ELF-1 (cell line): ENCODE measurements at places on chromosomes 3 and 15.

DNA sequence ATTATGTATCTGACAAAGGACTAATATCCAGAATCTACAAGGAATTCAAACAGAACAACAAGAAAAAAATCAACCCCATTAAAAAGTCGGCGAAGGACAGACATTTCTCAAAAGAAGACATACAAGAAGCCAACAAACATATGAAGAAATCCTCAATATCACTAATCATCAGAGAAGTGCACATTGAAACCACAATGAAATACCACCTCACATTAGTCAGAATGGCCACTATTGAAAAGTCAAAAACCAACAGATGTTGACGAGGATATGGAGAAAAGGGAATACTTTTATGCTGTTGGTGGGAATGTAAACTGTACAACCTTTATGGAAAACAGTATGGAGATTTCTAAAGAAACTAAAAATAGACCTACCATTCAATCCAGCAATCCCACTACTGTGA lies 233.1 kb upstream of the PLSCR5 start:
- DNase-seq, result no peak

GRCh38 chr15:77466521-77466920 lies 45.8 kb downstream of the HMG20A start:
- DNase-seq, result no peak

DNA sequence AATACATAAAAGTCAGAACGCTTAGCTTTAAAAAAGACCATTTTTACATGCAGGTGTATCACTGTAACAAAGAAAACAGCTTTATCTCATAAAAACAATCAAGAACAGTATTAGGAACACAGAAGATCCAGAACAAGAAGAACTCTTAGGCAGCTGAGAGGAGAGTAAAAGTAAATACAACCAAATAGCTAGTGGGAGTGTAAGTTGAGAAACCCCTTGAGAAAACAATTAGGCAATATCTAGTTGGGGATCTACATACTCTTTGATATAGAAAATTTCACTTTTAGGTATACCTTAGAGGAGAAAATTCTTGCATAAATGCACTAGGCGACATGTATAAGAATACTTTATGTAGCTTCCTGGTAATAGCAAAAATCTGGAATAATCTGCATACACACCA lies 7.5 kb downstream of the TMF1 start:
- no peak for DNase-seq

GRCh38 chr15:35061825-35062737 lies 23.0 kb downstream of the NANOGP8 start:
- DNase-seq, result no peak

GRCh38 chr3:13884851-13885703 lies 5.2 kb upstream of the WNT7A start:
- DNase-seq, result peak; percentile 79
